ENCODE measurements at places on chromosomes 1 and 21.

DNA sequence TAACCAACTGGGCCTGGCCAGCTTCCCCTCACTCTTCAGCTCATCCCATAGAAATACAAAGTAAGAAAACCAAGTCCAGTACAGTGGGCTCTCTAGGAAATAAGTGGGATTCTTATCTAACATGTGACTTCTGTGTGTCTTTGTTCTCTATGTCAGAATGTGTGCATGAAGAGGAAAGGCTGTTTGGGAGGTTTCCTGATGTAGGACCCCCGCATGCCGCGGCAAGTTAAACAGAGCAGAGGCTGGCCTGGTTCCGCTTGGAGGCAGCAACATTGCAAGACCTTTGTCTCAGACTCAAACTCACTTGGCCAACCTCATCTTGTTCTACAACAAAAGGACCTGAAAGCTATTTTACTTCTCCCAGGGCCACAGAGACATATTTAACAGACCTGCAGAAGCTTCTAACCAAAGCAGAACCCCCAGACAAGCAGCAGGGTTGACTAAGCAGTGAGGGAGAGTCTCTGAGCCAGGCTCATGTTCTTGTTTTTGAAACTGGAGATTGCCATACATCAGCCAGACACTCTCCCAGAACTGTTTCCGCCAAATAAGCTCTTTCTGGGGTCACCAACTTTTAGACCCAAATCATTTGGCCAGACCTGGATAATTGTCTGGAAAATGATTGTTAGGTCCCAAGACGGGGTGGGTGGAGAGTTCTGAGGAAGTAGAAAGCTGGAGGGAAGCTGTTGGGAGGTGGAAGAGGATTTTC lies 6.2 kb downstream of the MTARC2 start:
- DNase-seq, result no peak

DNA sequence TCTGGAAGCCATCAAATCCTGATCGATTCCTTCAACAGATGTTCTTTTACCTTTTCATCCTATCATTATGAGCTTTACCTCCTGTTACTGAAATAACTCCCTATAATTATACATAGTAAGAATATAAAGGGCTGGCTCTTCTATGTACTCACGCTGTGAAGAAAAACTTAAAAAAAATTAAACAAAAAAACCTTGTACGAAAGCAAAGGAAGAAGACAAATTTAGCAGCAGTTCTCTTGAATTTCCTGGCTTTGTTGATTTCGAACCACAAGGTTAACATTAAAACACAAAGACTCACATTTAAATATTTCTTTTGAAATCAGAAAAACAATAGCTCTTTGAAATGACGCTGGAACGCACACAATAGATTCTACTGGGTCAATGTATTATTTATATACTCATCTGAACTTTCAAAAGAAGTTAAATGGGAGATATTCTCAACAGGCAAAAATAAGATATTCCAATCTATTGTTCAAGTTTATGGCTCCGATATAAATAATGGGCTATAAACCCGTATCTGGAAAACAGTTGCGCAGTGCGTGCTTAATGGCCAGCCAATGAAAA lies 13.6 kb upstream of the SPEN start:
- DNase-seq, result no peak

- peak; percentile 72 for DNase-seq
Measured at GRCh38 chr1:8027748-8028570, 1.9 kb upstream of the ERRFI1 start.

DNA sequence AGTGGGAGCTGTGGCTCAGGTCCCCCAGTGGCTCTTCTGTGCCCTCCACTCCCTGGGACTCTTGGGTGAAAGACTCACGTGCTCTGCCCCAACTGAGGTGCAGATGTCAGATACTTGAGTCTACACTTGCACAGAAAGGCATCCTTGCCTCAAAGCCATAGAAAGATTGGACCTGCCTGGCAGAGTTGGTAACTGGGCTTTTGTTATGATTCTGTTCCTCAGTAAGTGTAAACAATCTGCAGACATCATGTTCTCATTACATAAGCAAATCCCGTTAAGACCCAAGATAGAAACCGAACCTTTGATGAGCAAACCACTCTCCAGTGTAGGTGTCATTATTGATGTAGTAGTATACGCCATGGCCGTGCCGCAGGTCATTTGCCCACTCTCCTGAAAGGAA lies 10.0 kb downstream of the RSPH1 start:
- DNase-seq, result no peak

DNA sequence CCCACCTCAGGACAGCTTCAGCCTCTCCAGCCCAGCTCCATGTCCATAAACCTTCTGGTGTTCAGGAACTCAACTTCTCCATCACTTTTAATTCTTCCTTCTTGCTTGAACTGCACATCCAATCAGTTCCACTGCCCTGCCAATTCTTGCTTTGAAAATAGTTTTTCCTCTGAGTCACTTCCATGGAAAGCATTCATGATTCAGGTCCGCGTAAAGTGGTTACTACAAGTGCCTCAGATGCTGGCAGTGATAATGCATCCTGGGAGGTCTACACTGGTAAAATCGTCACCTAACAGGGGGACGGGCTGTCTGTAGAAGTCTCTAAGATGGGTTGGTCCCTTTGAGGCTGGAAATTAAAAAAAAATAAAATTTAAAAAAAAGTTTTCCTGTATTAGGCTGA lies 25.9 kb upstream of the RCAN1 start:
- no peak for DNase-seq

DNA sequence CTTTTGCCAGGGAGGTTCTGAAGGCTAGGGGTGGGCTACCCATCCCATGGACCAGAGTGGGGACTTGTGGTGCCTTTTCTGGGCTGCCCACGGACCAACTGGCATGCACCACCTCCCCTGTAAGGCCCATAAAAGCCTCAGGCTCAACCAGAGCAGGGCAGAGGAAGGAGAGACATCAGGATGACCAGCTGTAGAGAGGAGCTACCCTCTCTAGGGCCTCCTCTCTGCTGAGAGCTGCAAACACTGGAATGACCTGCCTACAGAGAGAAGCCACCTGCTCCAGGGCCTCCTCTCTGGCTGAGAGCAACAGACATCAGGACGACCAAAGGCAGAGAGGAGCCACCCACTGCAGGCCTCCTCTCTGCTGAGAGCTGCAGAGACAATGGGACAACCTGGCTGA lies 140.9 kb downstream of the EIF4G3 start:
- no peak for DNase-seq

GRCh38 chr1:222829868-222830267 lies 15.0 kb downstream of the DISP1 start:
- DNase-seq, result no peak

DNA sequence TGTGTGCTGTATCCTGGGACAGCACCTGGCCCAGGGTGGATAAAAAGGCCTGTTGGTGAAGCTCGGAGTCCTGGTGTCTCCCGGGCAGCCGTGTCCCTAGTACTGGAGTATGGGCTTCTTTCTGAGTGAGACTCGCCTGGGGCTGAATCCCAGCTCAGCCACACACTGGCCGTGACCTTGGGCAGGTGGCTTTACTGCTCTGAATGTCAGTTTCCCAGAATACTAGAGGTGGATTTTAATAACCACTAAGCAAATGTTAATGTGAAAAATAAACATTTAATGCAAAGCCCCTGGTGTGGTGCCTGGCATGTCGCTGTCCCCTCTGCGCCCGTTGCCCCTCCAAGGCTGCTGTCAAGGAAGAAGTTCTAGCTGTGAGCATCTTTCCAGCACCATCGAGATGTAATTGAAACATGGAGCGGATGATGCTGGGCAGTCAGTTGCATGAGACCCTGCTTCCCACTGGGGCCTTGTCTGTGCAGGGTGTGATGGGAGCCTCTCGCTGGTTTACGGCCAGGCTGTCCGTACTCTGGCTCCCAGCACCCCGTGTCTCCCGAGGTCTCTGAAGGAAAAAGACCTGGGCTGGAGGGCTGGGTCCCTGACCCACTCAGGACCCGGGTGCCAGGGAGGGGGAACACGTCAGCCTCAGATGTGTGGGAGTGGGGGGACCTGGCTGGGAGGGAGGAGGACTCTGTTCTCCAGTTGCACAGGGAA lies 527.8 kb downstream of the MATN1 start:
- peak; percentile 45 for DNase-seq

- DNase-seq, result no peak
Measured at GRCh38 chr1:91900562-91900961, 14.6 kb upstream of the TGFBR3 start.

GRCh38 chr1:54517496-54517895 lies 30.5 kb upstream of the ACOT11 start:
- no peak for DNase-seq

GRCh38 chr1:243686159-243686558 lies 163.9 kb downstream of the AKT3 start:
- no peak for DNase-seq

DNA sequence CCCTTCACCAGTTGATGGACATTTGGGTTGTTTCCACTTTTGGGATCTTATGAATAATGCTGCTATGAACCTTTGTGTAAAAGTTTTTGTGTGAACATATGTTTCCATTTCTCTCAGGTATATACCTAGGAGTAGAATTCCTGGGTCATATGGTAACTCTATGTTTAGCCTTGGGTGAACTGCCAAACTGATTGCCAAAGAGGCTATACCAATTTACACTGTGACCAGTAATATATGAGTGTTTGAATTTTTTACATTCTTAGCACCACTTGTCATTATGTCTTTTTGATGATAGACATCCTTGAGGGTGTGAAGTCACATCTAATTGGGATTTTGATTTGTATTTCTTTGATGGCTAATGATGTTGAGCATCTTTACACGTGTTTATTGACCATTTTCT lies 290.1 kb downstream of the DUSP10 start:
- DNase-seq, result no peak

GRCh38 chr1:241240069-241240468 lies 116.9 kb downstream of the RGS7 start:
- no peak for DNase-seq

DNA sequence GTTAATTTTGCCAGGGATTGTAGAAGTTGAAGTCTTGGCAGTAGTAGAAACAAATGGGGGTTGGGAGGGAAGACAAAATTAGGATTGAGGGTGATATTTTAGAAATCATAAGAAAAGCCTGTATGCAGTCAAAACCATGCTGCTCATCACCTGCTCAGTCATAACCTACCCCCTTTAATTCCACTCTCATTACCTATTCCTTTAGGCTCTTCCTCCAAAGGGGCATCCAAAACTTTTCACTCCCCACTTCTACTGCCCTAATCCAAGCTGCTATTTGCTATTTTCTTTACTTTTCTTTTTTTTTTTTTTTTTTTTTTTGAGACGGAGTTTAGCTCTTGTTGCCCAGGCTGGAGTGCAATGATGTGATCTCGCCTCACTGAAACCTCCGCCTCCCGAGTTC lies 11.5 kb downstream of the H3-3A start:
- no peak for DNase-seq

DNA sequence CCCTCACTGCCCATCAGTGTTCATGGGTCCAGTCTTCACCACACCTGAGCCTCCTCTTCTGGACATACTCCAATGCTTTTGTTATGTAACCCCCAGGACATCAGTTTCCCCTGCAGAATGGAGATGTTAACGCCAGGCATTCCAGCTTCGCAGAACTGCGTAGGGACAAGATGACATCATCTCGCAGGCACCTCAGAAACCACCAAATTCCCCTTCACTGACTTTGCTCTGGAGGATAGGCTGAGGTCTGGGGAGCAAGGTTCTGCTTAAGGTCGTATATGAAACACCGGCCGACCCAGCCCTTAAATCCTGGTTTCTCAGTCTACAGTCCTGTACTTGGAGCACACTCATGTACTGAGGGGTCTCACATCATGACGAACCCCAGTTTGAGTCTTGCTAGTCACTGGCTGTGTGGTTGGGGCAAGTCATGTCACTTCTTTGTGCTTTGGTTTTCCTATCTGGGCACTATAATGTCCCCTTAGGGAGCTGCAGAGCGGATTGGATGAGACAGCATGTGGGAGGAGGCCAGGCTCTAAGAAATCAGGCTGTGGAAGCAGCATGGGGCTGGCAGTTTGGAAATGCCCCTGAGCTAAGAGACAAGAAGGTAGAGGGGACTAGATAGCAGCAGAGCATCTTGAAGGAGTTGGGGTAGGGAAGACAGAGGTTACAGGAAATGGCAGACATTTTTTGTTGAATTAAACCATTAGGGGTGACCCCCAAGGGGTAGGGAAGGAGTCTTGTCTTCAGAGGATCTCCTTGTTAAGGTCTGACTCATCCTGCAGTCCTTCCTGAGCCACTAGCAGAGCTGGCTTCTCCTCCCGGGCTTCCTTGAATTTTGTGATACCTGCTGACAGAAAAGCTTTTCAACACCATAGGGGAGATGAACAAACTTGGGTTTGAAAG lies 138.3 kb downstream of the FOXD2 start:
- DNase-seq, result peak; percentile 71

- no peak for DNase-seq
Measured at GRCh38 chr1:215986401-215986800, 419.3 kb downstream of the KCTD3 start.

GRCh38 chr1:178019622-178020021 lies 49.8 kb upstream of the SEC16B start:
- DNase-seq, result no peak

GRCh38 chr1:60149251-60149650 lies 75.7 kb upstream of the C1orf87 start:
- no peak for DNase-seq

- no peak for DNase-seq
Measured at GRCh38 chr1:67753776-67754525, 69.0 kb downstream of the GADD45A start.

GRCh38 chr1:50893466-50893865 lies 66.6 kb downstream of the FAF1 start:
- DNase-seq, result no peak

GRCh38 chr1:27973771-27974416 lies 14.1 kb downstream of the XKR8 start:
- DNase-seq, result peak; percentile 51

GRCh38 chr1:214637722-214638458 lies 34.9 kb downstream of the CENPF start:
- DNase-seq, result peak; percentile 48

GRCh38 chr1:14969006-14969405 lies 184.5 kb upstream of the TMEM51 start:
- DNase-seq, result no peak

DNA sequence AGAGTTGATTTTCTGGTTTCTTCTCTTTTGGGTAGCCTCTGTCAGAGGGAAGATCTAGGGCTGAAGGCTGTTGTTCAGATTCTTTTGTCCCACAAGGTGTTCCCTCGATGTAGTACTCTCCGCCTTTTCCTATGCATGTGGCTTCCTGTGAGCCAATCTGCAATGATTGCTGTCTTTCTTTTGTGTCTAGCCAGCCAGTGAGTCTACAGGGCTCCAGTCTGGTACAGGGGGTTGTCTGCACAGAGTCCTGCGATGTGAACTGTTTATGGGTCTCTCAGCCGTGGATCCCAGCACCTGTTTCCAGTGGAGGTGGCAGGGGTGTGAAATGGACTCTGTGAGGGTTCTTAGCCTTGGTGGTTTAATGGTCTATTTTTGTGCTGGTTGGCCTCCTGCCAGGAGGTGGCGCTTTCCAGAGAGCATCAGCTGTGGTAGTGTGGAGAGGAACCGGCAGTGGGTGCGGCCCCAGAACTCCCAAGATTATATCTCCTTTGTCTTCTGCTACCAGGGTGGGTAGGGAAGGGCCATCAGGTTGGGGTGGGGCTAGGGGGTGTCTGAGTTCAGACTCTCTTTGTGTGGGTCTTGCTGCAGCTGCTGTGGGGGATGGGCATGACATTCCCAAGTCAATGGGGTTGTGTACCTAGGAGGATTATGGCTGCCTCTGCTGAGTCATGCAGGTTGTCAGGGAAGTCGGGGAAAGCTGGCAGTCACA lies 81.3 kb upstream of the C21orf91 start:
- DNase-seq, result peak; percentile 81
